CD4-positive, alpha-beta T cell treated with Interleukin-4 for 1 hour (primary cell): ENCODE measurements at places on chromosomes 2 and 18.

DNA sequence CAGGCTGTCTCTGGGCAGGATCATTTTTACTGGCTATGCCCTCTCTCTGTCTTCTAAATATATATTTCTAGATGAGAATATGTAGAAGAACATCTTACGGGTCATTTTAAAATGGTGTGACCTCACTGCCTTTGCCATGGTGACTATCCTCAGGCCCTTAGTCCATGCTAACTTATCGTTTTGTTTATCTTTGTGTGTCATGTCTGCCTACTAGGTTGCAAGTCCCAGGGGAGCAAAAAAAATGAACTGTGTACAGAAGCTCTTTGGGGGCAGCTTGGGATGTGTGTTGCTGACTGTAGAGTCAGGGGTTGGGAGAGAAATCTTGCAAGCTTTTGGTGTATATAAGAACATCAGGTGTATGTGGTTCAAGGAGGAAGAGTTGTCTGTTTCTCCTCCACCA is 11.0 kb downstream of the CPSF3 start:
- no peak for DNase-seq

DNA sequence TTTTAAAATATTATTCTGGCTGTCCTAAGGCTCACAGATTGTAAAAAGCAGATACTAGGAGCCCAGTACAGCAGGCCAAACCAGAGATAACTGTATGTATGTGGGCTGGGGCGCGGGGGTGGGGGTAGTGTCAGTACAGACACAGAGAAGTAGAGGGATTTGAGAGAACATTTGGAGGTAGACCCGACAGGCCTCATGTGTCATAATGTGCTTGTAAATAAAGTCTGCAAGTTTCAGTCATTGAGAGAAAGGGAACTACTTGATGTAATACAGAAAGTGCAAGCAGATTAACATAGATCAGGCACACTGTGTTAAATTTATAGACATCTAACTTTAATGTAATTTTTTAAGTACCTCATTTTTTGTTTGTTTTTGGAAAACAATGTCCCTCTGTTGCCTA is 7.4 kb upstream of the POLI start:
- no peak for DNase-seq

- DNase-seq = no peak
These were observed 390.9 kb downstream of the NBAS start for GRCh38 chr2:15170070-15170775.

- DNase-seq = no peak
These were observed 26.0 kb downstream of the TLK1 start for GRCh38 chr2:171134624-171135230.

- DNase-seq = no peak
These were observed 36.7 kb downstream of the MTERF4 start for GRCh38 chr2:241065355-241065803.

GRCh38 chr2:105344704-105345345 is 7.5 kb downstream of the C2orf49 start:
- peak; percentile 42 for DNase-seq

DNA sequence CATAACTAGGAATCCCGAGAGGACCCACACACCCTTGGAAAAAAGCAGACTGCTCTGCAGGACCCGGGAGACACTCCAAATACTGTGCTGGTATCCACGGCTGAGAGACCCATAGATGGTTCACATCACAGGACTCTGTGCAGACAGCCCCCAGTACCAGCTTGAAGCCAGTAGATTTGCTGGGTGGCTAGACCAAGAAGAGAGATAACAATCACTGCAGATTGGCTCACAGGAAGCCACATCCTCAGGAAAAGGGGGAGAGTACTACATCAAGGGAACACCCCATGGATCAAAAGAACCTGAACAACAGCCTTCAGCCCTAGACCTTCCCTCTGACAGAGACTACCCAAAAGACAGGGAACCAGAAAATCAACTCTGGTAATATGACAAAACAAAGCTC is 223.8 kb upstream of the LRATD1 start:
- DNase-seq = no peak

- DNase-seq = no peak
These were observed 326.2 kb downstream of the SETBP1 start for GRCh38 chr18:45006934-45007333.

- no peak for DNase-seq
These were observed 120.0 kb downstream of the DOCK10 start for GRCh38 chr2:224922142-224922727.

DNA sequence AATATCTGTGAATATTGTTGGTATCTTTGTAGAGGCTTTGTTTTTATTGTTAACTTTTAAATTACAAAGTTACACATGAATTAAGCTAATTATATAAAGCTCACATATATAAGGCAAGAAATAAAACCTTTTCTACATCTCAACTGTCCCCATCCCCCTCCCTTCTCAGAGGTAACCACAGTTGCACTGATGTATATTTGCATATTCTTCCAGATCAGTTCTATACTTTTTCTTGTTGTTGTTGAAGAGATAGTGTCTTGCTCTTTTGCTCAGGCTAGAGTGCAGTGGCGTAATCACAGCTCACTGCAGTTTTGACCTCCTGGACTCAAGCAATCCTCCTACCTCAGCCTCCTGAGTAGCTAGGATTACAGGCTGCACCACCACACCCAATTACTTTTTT is 36.0 kb upstream of the CDC42EP3 start:
- no peak for DNase-seq

GRCh38 chr2:95670686-95671085 is 78.9 kb downstream of the TRIM43 start:
- DNase-seq = no peak

- no peak for DNase-seq
These were observed 287.3 kb upstream of the SMIM21 start for GRCh38 chr18:75714766-75715165.

- no peak for DNase-seq
These were observed 137.9 kb downstream of the METTL4 start for GRCh38 chr18:2433366-2433765.

DNA sequence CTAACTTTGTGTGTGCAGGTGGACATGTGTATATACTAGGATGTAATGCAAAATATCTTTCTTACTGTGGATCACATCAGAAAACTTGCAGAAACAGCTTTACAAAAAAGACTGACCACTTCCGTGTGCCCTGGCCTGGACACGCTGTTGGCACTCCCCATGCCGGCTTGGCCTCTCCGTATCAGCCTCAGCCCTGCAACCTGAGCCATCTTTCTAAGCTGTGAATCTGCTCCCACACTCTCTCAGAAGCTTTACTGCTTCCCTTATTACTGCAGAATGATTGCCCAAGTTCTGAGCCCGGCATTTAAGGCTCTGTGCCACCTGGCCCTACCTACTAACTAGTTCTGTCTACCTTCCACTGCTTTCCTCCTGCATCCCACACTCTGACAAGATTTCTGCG is 37.8 kb downstream of the MYO7B start:
- no peak for DNase-seq

GRCh38 chr2:126359494-126359893 is 296.5 kb upstream of the GYPC start:
- DNase-seq = no peak

DNA sequence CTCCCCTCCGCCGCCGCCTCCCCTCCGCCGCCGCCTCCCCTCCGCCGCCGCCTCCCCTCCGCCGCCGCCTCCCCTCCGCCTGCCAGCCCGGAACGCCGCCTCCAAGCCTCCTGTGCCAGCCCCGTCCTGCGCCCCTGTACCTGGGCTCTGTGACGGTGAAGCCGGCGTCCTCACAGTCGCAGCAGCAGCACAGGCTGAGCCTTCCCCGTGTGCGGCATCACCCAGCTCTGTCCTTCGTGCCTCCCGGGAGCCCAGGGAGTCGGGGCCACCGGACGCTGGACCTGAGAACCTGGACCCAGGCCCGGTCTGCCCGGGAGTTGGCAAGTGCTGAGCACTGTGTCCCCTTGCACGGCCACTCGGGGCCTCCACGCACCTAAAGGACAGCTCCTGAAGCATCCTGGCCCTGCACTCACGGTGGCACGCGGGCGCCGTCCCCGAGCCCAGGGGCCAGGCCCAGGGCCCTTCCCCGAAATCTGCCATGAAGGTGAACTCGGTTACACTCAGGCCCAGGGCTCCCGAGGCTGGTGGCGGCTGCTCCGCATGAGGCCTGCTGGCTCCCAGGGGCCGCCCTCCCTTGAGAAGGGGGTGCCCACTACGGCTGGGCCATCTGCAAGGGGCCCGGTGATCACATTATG is 32.9 kb downstream of the RTP5 start:
- no peak for DNase-seq

DNA sequence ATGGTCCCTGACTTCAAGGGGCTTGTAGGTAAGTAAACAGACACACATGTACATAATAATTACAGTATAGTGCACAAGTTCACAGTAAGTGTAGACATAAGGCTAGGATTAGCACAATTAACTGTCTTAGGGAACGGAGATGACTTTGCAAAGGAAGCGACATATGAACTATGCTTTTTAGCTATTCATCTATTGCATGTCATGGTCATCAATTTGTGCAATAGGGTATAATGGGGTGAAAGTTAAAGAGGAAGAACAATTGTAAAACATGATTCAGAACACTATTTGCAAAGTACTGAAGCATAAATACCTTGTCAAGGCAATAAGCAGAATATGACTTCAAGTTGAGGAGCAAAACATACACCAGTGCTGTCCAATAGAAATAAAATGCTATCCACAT is 112.3 kb upstream of the SLC8A1 start:
- DNase-seq = no peak

DNA sequence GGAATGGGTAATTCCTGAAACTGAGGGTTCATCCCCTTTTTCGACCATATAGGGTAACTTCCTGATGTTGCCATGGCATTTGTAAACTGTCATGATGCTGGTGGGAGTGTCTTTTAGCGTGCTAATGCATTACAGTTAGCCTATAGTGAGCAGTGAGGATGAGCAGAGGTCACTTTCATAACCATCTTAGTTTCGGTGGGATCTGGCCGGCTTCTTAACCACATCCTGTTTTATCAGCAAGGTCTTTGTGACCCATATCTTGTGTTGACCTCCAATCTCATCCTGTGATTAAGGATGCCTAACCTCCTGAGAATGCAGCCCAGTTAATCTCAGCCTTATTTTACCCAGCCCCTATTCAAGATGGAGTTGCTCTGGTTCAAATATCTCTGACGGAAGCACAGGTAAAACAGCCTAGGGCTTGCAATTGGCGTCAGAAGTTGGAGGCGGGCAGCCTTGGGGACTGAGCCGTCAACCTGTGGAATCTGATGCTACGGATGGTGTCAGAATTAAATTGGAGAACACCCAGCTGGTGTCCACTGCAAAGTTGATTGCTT is 19.5 kb downstream of the RALBP1 start:
- DNase-seq = no peak

DNA sequence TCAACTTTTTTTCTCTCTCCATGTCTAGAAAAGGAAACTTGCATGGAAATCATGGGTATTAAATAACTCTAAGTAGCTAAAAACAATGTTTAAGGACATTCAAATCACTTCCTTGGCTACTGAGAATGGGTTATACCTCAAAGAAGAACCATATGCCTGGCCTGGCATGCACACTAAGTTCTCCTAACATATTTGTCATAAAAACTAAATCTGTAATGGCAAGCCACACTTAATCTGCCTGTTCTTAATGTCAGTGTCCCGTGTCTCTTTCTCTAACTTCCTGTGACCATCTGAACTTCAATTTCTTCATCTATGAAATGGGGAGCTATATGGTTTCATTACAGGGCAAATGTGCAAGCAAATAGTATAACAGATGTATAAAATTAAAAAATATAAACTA is 11.1 kb downstream of the PDE1A start:
- no peak for DNase-seq

DNA sequence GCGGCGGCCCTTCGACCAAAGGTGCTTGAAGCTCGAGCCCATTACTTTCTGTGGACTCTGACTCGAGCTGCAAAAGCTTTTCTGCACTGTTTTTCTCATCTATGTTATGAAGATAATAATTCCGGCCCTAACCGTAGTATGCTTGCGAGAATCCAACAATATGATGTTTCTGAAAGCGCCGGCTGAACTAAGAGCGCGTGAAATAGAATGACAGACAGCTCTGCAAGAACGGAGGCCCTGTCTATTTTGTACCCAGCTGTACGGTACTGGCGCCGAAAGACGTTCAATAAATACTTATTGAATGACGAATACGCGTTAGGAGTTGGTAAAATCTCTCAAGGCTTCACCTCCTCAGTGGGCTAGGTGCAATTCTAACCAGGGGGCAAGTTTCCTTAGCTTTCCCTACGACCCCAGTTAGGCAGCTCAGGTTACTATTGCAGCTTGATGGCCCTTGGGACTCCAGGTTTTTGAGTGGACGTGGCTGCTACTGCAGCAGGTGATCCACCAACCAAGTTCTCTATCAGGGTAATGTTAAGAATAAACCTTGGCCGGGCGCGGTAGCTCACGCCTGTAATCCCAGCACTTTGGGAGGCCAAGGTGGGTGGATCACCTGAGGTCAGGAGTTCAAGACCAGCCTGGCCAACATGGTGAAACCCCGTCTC is 570 bp downstream of the SCRN3 start:
- no peak for DNase-seq

GRCh38 chr2:157245846-157246764 is 11.4 kb upstream of the GALNT5 start:
- no peak for DNase-seq

DNA sequence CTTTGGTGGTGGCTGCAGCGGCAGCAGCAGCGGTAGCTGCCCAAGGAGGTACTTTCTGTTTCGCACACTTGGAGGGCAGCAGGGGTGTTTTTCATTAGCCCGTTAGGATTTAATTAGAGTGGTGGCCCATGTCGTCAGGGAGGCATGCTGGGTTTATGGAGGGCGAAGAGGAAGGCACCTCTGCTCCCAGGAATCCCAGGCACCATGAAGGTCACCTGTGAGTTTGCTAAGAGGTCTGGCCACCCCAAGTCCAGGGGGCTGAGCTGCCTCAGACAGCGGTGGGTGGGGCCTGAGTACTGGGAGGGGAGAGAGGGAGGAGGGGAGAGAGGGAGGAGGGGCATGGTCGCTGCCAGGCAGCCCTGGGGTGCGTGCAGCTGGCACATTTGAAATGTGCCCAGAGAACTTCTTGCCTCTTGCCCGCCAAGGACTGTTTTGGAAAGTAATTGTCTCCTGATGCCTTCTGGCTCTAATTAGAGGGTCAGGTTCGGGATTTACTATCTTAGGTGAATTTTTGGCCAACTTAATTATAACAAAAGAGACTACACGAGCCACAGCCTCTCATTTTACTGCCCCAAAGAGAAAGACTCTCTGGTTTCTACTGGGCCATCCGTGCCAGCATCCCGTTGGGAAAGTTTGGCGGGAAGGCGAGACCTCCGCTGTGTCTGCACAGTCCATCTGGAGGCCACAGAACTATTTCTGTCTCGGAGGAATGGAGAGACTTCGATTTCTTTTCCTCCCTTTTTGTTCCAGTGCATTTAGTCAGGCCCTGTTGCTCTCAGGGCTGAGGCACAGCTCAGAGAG is 62.0 kb downstream of the GLI2 start:
- DNase-seq = no peak

DNA sequence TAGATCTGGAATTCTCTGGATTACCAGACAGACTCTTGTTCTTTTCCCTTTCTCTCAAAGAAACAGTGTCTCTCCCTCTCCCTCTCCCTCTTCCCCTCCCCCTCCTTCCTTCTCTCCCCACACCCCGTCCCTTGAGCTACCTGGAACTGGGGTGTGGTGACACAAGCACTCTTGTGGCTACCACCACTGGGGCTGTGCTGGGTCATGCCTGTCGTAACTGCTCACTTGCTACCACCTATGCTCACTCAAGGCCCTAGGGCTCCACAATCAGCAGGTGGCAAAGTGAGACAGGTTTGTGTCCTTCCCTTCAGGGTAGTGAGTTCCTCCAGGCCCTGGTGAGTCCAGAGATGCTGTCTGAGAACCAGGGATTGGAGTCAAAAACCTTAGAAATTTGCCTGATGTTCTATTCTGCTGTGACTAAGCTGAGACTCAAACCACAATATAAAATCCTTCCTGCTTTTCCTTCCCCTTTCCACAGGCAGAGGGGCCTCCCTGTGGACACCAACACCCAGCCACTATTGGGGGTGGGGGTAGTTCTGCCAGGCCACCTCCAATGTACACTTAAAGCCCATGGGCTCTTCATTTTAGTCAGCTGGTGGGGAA is 70.8 kb downstream of the OXER1 start:
- no peak for DNase-seq
